ENCODE measurements at places on chromosomes 1 and 21. TPM values are rescaled to one million over a fixed set of nuclear protein-coding genes. Genes with fewer than 3 reads are reported as not detected.
A peak's percentile ranks its signal among the peaks of the same experiment; 100 is the strongest.

DNA sequence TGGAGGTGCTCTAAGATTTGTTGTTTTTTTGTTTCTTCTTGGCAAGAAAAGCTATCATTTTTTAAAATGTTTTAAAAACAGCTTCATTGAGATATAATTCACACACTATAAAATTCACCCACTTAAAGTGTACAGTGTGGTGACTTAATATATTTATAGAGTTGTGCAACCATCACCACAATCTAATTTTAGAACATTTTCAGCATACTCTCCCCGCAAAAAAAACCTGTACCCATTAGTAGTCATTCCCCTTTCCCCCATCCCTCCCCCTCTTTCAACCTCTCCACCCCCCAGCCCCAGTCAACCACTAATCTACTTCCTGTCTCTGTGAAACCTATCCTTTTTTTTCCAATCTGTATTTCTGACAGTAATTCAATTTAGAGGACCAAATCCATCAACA lies 30.6 kb downstream of the ZC3H11B start:
- no peak for DNase-seq

- no peak for DNase-seq
Measured at GRCh38 chr1:89765774-89766173, 55.1 kb upstream of the LRRC8D start.

DNA sequence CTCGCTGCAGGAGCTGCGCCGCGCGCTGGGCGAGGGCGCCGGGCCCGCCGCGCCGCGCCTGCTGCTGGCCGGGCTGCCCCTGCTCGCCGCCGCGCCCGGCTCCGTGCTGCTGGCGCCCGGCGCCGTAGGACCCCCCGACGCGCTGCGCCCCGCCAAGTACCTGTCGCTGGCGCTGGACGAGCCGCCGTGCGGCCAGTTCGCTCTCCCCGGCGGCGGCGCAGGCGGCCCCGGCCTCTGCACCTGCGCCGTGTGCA lies 730 bp downstream of the OLIG1 start:
- no peak for DNase-seq

DNA sequence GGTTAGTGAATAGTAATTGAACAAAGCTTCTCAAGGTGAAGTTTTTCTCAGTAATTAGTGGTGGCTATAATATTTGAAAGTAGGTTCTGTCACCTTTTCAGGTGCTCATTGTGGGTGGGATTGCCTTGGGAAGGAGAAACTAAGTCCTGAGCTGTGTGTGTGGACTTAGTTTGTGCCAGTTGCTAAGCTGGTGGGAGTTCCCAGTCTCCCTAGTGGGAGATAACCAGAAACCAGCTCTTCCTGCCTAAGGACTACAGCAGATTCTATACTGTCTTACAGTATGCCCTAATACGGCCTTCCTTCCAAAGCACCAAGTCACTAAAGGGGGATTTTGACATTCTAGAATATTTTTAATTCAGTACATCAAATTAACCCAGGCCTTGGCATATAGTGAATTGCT lies 94.3 kb downstream of the PTBP2 start:
- no peak for DNase-seq

GRCh38 chr1:16913833-16914662 lies 7.7 kb upstream of the CROCC start:
- peak; percentile 98 for DNase-seq

The CYP4A22 gene
- total RNA-seq = not detected

The ASPM gene
- 0.51 TPM for total RNA-seq

The CAMK1G gene
- total RNA-seq = not detected

DNA sequence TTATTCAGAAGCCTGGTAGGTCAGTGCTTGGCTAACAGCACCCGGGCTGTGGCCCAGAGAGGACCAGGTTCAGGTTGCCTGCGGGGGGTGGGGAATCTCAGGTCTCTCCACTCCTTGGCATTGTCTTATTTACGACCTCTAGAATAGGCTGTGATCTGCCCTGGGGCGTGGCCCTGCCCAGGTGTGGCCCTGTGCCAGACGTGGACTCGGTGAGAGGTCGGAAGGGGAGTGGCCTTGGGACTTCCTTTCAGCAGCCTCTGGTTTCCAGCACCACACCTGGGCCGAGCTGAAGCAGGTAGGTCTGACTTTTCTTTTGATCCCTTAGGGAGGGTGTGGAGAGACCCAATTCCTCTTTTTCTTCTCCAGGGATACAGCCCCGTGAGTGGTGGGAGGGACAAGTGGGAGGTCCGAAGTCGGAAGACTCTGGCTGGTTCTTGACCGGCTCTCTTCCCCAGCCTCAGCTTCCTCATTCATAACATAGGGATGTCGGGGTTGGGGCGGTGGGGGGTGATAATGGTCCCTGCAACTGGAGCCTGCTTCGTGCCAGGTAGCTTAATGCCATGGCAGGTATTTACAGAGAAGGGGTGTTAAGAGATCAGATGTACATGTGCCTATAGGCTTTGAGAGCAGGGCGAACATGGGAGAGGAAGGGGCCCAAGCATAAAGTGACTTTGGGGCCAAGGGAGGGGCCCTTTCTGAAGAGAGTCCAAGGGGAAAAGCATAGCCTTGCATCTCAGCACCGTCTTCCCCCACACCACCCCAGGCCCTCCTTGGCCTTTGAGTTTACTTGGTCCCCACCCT lies 16.5 kb downstream of the ACOT11 start:
- DNase-seq = no peak

The AMPD1 gene
- total RNA-seq = not detected

- DNase-seq = no peak
Measured at GRCh38 chr1:79089946-79090345, 83.4 kb upstream of the ADGRL4 start.

The UTS2 gene
- 0.16 TPM for total RNA-seq

The SYT14 gene
- not detected for total RNA-seq

DNA sequence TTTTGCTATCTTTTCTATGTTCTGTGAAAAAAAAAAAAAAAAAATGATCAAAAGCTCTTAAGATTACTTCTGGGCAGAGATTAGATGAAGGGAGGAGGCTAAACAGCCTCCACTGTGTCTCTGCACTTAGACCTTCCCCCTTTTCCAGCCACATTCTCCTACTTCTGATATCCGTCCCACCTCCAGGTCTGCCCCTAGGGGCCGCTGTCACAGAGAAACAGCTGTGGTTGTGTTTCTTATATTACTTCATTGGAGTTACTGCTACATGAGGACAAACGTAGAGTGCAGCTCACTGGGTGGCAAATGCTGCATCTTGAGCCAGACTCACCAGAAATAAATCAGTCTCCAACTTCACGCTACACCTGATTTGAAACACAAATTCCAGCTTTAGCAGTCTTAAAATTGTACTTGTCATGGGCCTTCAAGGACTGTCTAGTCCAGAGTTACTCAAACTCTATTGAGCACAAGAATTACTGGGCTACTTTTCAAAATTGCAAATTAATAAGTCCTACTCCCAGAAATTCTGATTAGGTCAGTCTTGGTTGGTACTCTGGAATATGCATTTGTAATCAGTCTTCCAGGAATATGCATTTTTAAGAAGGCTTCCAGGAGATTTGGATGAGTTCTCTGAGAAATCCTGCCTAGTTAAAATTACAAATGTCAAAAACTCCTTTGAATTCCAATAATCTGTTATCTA lies 125.2 kb upstream of the PTBP2 start:
- DNase-seq = no peak

The TCEANC2 gene
- 3.7 TPM for total RNA-seq

- no peak for DNase-seq
Measured at GRCh38 chr1:11539850-11540772, 61.2 kb downstream of the DISP3 start.

DNA sequence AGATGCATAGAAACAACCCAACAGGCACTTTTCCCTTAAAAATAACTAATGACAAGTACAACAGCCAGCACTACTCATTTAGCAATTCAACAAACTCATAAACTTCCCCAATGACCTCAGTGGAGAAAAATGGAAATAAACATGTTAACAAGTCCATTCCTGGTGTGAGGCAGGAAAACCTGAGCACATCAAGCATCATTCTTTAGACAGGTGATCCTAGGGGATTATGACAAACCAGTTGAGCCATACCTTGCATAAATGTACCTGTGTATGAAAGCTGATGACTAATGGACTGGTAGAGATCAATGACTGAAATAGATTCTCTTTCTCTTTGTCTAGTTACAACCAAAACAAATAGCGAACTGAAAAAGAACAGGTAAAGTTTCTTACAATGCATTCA lies 7.0 kb downstream of the COL24A1 start:
- DNase-seq = no peak

GRCh38 chr1:246794828-246795671 lies 70.8 kb downstream of the SCCPDH start:
- no peak for DNase-seq

DNA sequence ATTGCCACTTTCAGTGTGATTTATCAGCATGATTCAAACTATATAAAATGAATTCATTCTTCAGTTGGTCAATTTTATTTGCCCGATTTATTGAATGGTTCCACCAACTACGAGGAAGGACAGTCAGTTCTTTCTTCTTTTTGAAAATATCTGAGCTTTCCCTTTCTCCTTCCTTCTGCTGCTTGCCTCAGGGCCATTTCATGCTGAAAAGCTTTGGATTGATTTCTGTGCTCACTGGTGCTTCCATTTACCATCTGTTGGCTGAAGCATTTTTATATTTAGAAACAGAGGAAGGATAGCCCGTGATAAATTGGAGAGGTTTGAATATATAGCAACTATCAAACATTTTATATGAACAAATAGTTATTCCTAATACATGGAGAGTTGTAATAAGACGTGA lies 68.9 kb upstream of the ADAMTS5 start:
- no peak for DNase-seq

DNA sequence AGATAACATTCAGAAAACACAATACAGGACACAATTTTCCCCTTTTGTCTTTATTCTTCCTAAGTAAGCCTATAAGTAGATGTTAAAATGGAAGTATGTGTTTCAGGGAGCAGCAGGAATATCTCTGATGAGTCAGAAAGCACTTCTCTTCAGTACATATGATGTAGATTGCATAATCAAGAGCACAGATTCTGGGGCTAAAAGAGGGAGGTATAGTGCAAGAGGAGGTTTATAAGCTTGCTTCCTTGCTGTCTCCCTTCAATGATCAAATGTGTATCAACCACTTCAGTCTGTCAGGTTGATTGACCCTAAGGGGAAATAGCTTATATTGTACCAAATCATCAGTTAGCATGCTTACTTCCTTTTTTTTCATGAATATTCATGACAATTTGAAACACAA lies 822.8 kb downstream of the BRINP3 start:
- no peak for DNase-seq

The CLDN19 gene
- total RNA-seq = not detected

- no peak for DNase-seq
Measured at GRCh38 chr1:112298558-112298957, 97.5 kb upstream of the CTTNBP2NL start.

The G0S2 gene
- 96.1 TPM for total RNA-seq

DNA sequence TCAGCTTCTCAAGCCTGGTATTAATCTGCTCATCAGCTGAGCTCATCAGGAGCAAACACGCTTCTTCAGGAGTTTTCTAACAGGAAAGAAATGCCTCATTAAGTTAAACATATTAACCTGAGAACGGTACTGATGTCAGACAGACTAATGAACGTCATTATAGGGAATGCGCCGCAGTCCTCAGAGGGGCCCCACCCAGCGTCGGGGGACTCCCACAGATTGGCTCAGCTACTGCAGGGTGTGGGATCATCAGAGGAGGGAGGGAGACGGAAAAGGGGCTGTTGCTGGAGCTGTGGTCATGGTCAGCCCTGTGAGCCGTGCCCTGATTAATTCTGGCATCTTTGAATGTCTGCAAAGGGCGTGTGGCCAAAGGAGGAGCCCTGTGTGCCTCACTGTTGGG lies 348.5 kb downstream of the PTPRU start:
- DNase-seq = no peak

- DNase-seq = no peak
Measured at GRCh38 chr1:228354390-228355320, 52.0 kb downstream of the TRIM11 start.

- DNase-seq = no peak
Measured at GRCh38 chr1:174114788-174115448, 44.4 kb upstream of the RABGAP1L start.

The FCER1A gene
- total RNA-seq = 0.44 TPM

The OPTC gene
- total RNA-seq = not detected

The HTR1D gene
- not detected for total RNA-seq

DNA sequence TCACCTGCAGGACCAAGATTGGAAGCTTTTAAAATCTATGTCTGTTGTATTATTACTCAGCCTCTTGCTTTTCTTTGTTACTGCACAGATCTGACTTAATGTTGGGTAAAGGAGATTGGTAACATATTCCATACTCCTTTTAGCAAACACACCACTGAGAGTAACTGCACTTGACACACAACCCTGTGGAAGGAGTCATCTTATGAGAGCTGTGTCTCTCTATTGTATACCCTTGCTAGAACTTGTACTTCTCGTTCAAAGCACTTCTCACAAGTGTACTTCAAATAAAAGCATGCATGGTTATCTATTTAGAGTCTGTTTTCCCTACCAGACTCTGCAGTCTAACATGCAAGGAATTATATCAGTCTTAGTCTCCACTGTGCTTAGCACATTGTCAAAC lies 813.4 kb downstream of the ADGRL2 start:
- DNase-seq = no peak

- DNase-seq = peak; percentile 42
Measured at GRCh38 chr1:67532452-67533216, 102.4 kb upstream of the SERBP1 start.

DNA sequence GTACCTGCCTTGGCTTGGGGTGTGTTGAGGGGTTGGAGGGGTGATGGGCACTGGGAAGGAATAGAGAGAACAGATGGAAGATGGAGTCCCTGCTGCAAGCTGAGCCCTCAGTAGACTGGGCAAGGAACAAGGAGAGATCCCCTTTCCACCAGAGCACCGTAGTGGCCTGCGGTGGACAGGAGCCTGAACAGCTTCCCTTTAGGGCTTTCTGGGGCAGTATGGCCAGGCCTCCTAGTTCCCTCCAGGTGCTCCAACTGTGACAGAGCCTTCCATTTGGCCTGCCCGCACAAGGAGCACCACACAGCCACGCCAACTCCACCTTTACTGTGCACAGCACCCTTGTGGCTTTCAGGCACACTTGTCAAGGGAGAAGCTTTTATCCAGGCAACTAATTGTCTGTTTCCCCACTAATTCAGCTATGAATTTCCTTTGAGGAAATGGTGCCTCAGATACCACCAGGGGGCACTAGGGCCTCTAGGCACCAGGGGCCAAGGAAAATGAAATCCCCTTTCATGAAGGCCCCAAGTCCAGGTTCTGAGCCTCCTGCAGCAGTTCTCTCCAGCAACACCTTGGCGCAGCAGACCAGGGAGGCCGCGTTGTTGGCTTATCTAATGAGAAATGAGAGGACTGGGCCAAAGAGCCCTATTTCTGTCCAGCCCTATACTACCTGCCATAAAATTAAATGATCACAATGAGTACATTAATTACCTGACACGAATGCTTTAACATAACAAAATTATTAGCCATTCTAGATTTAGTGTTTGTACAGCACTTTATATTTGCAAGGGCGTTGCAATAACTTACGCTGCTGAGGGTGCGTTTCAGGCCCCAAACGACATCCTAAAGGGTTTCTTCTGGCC lies 23.1 kb upstream of the ERI3 start:
- DNase-seq = peak; percentile 51

GRCh38 chr1:112263453-112263852 lies 132.6 kb upstream of the CTTNBP2NL start:
- DNase-seq = no peak

The S100A7 gene
- total RNA-seq = not detected

GRCh38 chr1:201696217-201696761 lies 132.7 kb upstream of the IPO9 start:
- peak; percentile 81 for DNase-seq

The AVPR1B gene
- total RNA-seq = not detected

- DNase-seq = peak; percentile 47
Measured at GRCh38 chr1:234486858-234487840, 8.2 kb upstream of the TARBP1 start.

The LMOD1 gene
- 11.8 TPM for total RNA-seq

- DNase-seq = no peak
Measured at GRCh38 chr1:119748040-119748439, 20.7 kb downstream of the HMGCS2 start.

The TMIGD3 gene
- 1.8 TPM for total RNA-seq

All from heart right ventricle (tissue), 16 donors.